ENCODE measurements at places on chromosomes 5 and 9. TPM values are rescaled to one million over a fixed set of nuclear protein-coding genes. Genes with fewer than 3 reads are reported as not detected.

Gene DDX4
- total RNA-seq, result not detected

Gene CCDC69
- total RNA-seq, result 18.5 TPM

DNA sequence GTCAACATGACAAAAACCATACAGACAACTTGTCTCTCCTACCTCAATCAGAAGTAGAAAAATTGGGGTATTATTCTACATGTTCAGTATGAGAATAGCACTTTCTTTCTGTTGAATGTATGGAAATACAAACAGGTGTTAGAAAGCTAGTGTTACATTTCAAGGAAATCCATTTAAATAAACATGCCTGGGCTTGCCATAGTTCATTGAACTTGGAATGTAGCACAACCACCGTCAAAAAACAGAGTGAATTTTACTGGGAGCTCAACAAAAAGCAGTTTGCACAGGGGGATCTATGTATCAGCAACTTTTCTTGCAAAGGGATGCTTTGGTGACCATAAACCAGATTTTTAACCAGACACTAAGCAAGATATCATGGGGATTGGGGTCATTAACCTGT lies 307.9 kb upstream of the SMARCA2 start:
- DNase-seq, result no peak

DNA sequence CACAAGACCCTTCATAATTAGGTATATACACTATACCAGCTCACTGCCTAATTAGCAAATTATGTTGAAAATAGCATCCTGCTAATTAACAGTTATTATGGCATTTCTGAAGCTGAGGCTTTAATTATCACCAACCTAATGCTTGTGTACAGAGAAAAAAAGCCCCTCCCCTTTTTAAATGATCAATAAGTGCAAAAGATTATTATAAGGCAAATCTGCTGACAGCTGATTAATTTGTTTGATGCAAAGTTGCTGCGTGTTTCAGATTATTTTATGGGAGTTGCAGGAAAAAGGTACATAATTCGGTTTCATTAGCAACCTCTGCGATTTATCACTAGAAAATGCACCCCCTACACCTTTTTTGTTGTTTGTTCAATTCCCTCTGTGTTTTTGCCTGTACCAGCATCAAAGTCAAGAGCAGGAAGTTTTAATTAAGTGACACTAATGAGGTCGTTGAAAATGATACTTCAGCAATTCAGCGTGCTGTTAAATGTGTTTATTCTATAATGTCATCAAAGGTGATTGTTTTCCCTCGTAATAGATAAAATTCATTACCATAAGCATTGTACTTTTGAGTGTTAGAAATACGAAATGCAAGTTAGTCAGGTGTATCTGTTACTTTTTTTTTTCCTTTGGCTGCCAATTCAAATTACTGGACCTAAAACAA lies 170.0 kb downstream of the EBF1 start:
- DNase-seq, result no peak

DNA sequence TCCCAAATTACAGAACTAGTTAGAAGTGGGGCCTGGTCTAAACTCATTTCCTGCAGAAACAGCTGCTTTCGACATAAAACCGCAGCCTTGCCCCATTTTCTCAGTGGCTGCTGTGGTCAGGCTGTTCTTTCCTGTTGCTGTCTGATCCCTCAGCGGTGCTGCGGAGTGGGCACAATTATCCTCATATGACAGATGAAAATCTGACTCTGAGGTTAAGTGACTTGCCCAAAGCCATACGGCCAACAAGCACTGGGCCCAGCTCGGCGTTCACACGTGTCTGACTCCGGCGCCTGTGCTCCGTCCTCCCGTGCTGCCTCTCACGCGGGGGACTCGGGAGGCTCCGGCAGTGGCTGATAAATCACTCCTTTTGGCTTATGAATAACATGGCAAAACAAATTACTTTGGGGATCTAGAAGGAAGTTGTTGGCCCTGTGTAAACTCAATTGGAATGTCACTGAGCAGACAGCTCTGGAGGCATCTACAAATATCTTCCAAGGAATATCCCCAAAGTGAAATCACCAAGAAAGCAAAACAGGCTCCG lies 142.6 kb upstream of the LMX1B start:
- DNase-seq, result peak; percentile 92

- no peak for DNase-seq
Observed at GRCh38 chr9:117704024-117704575, at the start of gene TLR4. TSS of gene TLR4 (plus strand) at chr9:117704403. CDS start at chr9:117704473, 70 bp downstream.

DNA sequence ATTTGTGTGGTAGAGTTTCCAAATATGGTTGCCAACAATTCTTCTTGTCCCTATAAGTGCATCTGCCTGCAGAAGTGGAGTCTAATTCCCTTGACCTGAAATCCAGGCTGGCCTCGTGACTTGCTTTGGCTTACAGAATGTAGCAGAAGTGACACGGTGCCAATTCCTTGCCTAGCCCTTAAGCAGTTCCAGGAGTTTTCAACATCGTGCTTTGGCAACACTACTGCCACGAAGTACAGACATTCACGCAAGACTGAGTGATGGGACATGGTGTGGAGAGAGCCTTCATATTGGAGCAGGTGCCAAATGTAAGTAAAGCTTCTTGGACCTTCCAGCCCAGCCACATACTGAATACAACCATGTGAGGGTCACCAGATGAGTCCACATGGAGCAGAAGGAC lies 92.9 kb upstream of the NEK6 start:
- DNase-seq, result no peak
